ENCODE measurements at places on chromosomes 1 and 21. TPM values are rescaled to one million over a fixed set of nuclear protein-coding genes. Genes with fewer than 3 reads are reported as not detected.

The HUNK gene
- not detected for total RNA-seq

DNA sequence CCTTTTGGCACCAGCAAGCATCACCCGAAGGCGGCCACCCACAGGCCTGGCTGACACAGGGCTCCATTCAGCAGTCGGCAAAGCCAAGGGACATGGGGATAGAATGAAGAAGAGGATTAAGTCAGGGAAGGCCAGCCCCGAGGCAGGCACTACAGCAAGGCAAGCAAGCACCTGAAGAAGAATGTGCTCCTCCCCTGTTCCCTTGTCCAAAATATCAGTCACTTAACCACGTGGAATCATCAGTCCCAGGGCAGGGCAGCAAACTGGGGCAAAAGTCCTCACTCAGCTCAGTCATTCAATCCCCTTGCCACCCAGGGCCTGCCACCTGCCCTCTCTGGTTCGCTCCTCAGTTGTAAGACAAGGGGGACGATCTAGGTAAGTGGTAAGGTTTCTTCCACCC, 9.3 kb downstream of the KANK4 start:
- no peak for DNase-seq

DNA sequence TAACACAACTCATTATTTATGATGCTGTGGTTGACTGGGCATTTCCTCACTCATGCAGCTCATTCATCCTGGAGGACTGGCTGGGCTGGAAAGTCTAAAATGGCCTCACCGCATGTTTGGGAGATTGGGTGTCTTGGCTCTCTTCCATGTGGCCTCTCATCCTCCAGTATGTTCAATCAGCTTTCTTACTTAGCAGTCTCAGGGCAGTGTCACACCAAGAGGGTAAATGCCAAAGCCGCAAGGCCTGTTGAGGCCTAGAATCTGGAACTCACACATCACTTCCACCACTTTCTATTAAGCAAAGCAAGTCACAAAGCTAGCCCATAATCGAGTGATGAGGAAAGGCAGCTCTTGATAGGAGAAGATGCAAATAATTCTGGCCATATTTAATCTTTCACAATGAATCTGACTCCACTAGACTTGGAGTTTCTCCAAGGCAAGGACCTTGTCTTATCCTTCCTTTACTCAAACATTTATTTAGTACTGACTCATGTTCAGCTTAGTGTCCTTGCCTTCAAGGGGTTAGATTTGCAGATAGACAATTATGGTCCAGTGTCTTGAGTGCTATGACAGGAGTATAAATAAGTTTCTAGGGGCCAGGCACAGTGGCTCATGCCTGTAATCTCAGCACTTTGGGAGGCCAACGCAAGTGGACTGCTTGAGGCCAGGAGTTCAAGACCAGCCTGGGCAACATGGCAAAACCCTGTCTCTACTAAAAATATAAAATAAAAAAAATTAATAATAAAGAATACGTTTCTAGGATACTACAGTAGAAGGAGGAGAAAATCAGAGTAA, 45.1 kb downstream of the TMEM53 start:
- DNase-seq: no peak

GRCh38 chr1:166133276-166133841, 33.4 kb downstream of the FAM78B start:
- peak; percentile 55 for DNase-seq

DNA sequence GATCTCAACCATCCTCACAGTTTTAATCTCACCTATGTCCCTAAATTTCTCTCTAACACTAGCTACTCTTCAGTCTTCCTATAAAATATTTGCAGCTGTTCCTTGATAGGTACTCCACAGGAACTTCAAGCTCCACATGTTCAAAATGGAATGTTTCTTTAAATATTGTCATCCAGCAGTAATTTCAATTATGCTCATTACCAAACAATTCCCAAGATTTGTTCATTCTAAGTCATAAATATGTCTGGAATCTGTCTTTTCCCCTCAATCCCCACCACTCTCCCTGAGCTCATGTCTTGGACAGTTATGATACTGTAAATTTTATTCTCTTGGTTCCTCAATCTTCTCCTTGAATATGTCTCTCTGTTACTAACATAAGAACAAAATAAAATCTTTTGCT, 214.4 kb downstream of the NRIP1 start:
- DNase-seq: no peak

GRCh38 chr1:112395256-112395820, 676 bp upstream of the CTTNBP2NL start:
- DNase-seq: no peak

DNA sequence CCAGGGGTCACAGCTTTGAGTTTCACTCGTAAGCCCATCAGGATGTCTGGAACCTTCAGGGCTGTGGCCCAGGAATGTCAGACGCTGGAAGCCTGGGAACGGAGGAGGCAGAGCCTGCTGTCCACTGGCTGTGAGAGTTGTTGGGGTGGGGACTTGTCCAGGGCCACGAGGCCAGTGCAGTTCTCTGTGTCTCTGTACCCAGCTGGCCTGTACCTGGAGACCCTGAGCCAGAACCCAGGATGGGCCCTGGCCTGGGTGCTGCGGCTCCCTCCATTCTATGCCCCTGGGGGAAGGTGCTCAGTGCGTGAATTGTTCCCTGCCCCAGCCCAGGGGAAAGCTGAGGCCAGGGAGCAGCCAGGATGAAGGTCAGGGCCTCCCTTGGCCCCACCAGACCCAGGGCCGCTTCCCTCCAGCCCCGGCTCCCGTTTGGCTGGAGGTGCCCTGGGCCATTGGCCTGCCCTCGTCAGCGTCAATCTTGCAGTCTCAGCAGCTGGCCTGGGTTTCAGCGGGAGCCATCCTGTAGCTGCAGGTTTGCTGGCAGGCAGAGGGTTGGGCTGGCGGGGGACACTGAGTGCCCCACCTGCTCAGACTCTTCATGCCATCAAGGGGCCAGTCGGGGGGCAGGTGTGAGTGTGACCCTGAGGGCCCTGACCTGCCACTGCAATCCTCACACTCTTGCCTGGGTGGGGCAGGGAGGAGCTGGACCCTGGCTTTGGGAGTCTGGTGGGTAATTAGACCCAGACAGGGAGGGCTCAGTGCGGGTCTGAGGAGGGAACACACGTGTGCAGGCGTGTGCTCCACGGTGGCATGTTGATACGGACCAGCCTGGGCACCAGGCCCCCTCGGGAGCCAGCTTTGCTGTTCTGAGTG, 724 bp upstream of the CALML6 start:
- no peak for DNase-seq

GRCh38 chr1:98429965-98430443, 231.5 kb upstream of the SNX7 start:
- no peak for DNase-seq

Measured in Karpas-422 (cell line).